Amniotic stem cell (primary cell): ENCODE measurements at places on chromosomes 2 and 18.

DNA sequence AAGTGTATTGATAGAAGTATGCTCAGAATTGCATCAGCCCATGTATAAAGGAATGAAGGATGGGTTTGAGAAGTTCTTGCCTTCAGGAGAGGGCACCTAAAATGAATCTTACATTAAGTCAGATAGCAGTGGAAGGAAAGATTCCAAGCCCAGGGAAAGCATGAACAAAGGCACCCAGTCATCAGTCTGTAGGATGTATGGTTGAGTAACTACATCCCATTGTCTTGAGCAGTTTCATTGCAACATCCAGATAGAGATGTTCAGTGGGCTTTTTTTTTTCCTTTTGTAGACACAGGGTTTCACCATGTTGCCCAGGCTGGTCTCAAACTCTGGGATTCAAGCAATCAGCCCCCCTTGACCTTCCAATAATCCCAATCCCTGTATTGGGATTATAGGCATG is 80.7 kb downstream of the ARHGAP28 start:
- DNase-seq: no peak

DNA sequence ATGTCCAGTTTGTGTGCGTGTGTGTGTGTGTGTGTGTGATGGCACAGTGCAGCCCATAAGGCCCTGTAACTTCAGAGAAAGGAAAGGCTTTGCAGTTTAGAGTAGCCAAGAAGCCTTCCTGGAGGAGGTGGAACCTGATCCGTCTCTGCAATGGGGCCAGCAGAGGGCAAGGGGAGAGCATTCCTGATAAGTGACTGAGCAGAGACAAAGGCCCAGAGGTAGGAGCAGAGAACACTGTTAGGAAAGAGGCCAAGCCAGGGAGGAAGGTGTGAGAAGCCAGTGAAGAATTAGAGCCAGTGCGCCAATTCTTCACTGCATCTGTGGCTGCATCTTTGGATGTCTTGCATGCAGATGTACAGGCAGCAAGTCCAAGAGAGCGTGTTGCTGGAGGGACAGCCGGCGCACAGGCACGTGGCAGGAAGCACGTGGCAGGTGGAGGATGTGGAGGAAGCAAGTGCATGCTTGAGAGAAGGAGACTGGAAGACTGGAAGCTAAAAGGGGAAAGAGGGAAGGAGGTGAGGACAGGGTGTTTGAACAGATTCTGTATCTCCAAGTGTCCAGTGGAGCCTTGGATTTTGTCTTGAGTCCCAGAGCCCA is 196.3 kb downstream of the CTIF start:
- no peak for DNase-seq

DNA sequence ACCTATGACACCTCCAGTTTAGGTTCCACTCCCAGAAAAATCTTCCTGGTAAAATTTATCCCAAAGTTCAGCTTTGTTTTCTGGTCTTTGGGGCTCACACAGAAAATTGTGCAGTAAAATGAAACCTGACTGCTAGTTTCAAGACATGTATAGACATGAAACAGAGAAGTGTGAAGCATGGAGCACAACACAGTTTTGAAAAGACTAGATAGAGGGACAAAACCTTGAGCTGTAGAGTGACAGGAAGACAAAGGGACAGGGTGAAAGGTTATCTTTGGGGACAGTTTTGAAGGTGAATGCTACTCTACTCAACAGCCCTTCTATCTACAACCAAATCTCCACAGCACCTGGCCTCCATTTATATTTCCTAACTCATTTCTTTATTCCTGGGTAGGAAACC is 352.6 kb downstream of the RBM43 start:
- DNase-seq: no peak

GRCh38 chr2:67895227-67895941 is 167.4 kb downstream of the C1D start:
- no peak for DNase-seq

GRCh38 chr2:158817588-158817987 is 22.5 kb downstream of the DAPL1 start:
- DNase-seq: peak; percentile 26

- DNase-seq: no peak
These were observed 683.3 kb upstream of the KLHL29 start for GRCh38 chr2:22701561-22702160.

DNA sequence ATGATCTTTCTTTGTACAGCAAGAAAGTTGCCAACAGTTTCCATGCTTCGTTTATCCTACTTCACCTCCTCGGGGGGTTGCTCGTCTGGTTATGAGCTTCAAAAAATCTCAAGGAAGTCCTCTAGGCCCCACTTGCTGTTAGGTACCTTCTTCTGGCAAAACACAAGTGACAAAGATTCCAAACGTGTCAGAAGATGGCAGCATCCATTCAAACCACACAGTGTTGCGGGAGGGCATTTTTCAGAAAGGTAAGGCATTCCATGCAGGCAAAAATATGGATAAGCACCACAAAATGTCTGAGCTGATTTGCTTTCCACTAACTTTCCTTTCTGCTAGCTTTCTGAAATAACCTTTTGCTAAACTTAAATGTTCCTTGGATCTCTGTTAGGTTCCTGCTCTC is 13.2 kb upstream of the OR6B3 start:
- DNase-seq: no peak

DNA sequence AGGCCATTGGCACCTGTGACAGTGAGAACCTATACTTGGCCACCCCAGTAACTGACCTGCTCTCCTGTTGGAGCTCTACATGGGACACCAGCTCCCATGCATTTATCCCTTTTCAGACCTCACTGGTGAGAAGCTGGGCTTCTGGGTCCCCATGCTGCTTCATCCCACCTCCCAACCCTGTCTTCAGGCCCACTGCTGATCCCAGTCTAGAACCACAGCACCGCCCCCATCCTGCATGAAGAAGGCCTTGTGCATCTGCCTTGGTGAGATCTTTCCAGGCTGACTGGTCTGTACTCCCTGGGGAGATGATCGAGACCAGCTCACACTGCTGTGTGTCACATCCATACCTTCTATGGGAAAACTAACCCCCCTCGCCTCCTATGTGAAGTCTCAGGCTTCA is 22.7 kb downstream of the TTC32 start:
- no peak for DNase-seq

DNA sequence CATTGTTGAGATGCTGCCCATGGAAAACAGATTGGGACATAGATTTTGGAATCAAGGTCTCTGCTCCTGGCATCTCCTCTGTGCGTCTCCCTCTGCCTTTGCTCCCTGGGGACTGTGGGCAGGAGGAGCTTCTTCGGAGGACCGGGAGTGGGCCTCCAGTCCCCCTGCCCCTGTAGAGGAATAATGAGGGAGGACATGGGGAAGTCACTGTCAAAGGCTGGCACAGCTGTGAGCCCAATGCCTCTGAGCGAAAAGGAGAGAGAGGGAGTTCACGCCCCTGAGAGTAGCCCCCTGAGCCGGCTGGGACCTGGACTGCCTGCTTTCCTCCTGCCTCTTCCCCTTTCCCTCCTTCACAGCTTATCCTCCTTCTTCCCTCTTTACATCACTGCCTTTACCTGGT is 195.0 kb downstream of the LOXHD1 start:
- DNase-seq: no peak

DNA sequence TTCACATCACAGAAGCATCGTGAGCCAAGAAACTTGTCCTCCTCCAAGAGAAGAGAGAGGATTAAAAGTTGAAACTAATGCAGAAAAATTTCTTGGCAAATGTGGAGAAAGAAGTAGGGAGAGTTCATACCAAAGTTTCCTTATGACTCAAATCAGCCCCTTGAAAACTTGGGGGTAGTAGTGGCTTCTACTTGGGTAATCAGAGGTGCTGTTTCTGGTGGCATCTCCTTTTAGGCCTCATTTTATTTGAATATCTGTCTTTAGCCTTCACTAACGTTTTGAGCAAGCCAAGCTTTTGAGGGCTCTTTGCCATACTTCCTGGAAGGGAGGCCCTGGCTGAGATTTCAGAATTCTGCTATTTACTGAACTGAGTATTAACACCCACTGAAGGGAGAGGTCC is 515.3 kb upstream of the MEX3C start:
- DNase-seq: no peak

DNA sequence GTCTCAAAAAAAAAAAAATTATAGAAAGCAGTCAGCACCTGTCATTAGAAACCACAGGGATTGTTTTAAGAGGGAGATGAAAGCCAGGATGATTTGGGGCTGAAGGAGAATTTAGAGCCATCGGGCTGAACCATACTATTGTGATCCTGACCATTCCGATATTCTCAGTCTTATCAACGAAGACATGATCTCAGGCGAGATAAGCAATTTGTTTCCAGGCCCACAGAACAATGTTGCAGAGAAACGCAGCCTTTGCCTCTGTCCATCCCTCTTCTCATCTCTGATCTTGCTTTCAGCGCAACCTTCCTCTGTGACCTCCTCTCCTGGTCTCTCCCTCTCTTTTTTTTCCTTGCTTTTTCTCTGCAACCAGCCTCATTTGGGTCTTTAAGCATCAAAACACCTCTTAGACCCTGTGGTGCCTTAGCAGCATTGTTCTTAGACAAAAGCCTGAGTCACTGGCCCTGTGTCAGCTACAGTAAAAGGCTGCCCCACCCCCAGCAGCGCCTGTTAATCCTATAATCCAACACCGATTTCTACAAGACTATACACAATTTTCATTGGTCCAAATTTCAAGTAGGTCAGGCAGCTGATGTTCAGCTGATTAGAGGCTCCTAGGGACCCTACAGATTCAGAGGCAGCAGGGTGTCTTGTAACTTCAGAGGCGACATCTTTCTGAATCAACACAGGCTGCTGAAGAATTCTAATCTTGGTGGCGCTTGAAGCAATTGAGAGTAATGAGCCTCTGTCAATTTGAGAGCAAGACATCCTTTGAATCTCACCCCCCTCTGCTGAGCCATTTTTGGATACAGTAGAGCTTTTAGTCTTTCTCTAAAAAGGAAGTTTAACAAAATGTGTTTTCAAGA is 206.0 kb downstream of the NCK2 start:
- no peak for DNase-seq

DNA sequence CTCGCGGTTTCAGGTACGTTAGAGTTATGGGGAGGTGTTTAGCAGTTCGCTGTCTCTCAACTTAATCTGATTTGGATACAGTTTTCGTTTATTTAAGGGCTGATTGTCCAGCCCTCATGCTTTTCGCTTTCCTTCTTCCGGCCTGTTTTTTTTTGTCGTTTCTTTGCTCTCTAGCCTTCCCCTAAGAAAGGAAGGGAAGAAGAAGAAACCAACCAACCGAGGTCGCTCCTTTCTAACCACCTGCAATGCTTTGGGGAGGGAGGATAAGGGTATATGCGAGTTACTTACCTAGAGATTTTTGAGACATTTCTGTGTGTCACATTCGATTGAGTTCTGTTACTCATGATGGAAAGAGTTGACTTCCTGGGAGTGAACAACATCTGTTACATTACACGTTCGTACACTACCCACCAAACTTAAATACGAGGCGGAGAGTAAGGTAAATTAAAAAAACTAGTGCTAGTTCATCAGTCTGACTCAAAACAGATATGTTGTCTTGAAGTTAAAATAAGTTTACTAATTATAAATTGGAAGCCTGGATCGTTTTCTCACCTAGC is 918 bp downstream of the EIF5B start:
- no peak for DNase-seq

DNA sequence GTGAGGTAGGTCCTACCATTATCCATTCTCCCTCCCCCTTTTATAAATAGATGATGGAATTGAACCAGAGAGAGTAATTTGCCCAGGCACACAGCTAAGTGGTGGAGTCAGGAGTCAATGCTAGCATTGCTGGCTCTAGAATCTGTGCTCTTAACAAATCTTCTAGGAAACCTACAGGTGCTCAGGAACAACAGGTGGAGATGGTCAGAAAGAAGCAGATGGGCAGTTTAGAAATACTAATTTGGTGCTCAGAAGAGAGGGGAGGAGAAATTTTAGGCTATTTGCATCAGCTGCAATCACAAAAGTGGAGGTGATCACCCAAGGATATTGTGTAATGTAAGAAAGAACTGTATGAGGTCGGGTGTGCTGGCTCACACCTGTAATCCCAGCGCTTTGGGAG is 219.4 kb upstream of the SMAD7 start:
- DNase-seq: no peak

GRCh38 chr2:138433995-138434951 is 67.3 kb upstream of the SPOPL start:
- DNase-seq: no peak

GRCh38 chr2:128437204-128437565 is 118.5 kb upstream of the HS6ST1 start:
- no peak for DNase-seq

DNA sequence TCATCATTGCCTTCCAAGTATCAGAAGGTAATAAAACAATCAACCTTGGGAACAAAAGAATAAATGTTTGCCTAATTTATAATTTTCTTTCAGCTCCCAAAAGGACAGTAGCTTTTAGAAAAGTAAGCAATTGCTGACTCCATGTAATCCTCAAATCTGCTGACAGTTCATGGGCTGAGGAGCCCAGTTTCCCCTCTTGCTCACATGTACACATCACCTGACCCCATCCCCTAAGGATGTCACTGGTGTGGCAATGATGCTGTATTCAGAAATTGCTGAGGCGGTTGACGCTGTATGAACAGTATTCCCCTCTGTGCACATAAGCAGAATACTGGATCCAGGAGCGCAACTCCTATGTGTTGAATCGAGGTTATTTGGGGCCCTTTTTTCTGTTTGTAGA is 56.1 kb upstream of the LYPD1 start:
- DNase-seq: no peak

- DNase-seq: no peak
These were observed at the start of gene KYNU for GRCh38 chr2:142877216-142877838. Gene KYNU (plus strand): TSS chr2:142877664. CDS start chr2:142885368, 7,704 bp downstream.
